ENCODE measurements at places on chromosomes 1 and 21.

- DNase-seq: peak; percentile 3
Measured at GRCh38 chr1:237012788-237013383, 8.6 kb upstream of the MT1HL1 start.

- peak; percentile 73 for DNase-seq
Measured at GRCh38 chr1:84603941-84604830, 29.9 kb upstream of the CTBS start.

GRCh38 chr1:240612811-240613210 is 856 bp upstream of the GREM2 start:
- DNase-seq: peak; percentile 34

- DNase-seq: no peak
Measured at GRCh38 chr1:50701706-50702317, 258.3 kb downstream of the FAF1 start.

- DNase-seq: no peak
Measured at GRCh38 chr1:225366552-225366951, 61.3 kb downstream of the LBR start.

DNA sequence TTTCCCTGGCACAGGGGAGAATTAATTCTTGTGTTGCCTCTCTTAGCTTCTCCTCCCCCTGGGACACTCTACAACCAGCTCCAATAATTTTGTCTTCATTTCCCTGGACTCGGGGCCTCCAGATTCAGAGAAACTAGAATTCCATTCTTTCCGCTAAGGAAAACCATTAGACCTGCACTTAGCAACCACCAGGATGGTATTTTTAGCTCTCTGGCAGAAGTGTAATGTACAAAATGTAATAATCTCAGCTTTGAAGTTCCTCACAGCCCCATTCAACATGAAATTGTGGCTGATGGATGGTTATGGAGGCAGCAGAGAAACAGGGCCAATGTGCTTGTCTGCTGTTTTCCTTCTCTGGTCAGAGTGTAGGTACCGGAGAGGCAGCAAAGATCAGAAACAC is 113.8 kb downstream of the KCND3 start:
- DNase-seq: no peak

- DNase-seq: peak; percentile 86
Measured at GRCh38 chr21:46661211-46661625, 25.7 kb downstream of the PRMT2 start.

DNA sequence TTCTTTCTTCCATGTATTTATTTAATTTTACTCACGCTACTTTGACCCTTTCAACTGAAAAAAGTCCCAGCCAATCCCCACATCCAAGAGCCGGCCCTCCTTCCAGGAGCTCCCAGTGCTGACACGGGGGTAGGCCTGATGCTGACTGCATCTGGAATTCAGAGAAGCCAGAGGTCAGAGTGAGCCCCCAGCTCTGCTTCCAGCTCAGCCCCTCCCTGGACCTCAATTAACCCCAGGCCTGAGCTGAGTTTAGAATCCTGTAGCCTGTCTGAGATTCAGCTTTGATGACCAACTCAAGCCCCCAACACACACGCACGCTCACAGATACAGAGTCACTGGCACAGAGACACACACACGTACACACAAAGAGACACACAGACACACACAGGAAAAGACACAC is 247.9 kb downstream of the NPHP4 start:
- no peak for DNase-seq

DNA sequence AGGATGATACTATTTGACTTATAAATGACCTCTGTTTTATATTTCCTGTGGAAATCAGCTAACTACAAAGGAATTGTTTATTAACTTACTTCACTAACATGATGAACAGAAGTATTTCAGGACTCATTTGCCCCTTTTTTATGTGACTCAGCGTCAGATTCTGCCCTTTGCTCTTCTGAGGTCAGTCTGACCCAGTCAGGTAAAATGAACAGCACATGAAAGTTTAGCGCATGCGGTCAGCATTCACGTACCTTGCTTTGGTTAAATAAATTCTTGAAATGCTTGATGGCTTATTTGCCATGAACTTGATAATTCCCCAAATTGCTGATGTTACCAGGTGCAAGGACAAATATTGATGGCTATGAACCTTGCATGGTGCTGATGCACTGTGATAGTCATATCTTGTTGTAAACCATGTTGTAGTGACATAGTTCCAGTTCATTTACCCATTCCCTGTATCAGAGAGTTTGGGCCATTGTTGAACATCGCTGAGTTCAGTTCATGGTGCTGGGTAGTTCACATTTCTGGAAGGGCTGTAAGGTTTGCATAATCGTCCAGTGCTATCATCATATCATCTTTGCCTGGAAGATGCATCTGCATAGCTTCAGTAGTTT is 133.4 kb downstream of the NFIA start:
- no peak for DNase-seq

DNA sequence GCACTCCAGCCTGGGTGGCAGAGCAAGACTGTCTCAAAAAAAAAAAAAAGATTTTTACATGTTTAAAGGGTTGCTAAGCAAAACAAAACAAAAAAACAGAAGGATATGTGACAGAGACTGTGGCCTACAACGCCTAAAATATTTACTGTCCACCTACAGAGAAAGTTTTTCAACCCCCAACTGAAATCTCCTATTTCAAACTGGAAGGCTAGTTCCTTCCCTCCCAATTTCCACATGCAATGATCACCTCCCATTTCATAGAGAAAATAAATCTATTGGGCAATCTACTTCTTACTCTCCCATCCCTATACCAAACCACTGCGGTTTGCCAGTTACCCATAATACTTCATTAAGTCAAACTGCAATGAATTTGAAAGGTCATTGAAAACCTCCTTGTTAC is 74.2 kb downstream of the ST3GAL3 start:
- no peak for DNase-seq

DNA sequence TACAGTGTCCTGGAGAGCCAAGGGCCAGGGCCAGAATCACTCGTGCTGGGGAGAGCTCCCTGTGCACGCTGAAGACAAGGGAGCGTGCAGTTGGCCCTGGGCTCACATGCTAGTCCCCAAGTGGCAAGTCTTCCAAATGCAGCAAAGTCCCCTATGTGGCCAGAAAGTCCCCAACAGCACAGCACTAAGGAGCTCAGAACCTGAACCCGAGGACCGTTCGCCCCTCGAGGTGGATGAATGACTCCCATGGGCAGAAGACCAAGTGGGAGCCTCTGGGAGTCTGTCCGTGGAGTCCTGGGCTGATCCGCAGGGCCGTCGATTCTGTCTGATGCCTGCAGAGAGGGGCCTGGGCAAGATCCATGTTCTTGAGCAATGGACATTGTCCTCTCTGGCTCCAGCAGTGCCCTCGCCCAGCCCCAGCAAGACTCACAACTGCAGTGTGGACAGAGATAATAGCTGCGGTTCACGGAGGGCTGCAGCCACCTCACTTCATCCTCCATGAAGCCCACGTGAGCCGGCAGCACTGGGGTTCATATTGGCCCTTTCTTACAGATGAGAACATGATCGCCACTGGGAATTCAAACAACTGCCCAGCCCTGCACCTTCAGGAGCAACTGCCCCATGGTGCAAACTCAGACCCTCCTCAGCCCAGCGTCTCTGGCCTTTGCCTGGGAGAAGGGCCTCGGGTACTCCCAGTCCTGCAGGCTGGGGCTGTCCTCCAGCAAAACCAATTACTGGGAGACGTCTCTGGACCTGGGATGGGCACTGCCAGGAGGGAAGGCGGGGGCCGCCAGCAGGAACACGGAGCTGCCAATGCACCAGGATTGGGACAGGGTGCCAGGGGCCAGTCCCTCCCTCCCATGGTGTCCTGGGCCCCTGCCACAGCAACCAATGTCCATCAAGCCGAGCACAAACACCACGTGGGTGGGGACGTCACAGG is 243.7 kb downstream of the NPHP4 start:
- DNase-seq: no peak

GRCh38 chr1:6695868-6696267 is 5.7 kb downstream of the DNAJC11 start:
- no peak for DNase-seq

DNA sequence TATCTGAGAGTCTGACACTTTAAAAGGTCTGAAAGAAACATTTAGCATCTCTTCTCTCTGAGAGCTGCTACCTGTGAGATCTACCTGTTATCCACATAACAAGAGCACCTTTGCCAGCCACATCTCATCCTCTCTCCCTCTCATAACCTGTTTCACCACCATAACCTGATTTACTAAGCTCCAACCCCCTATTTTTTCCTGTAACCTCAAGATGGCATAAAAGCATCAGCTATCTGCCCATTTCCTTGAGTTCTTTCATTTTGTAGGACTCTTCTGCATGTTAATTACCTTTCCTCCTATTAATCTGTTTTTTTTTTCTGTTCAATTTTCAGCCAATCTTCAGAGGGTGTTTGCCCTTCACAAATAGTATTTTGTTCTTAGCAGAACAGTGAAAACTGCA is 136.5 kb upstream of the KCNK1 start:
- no peak for DNase-seq

DNA sequence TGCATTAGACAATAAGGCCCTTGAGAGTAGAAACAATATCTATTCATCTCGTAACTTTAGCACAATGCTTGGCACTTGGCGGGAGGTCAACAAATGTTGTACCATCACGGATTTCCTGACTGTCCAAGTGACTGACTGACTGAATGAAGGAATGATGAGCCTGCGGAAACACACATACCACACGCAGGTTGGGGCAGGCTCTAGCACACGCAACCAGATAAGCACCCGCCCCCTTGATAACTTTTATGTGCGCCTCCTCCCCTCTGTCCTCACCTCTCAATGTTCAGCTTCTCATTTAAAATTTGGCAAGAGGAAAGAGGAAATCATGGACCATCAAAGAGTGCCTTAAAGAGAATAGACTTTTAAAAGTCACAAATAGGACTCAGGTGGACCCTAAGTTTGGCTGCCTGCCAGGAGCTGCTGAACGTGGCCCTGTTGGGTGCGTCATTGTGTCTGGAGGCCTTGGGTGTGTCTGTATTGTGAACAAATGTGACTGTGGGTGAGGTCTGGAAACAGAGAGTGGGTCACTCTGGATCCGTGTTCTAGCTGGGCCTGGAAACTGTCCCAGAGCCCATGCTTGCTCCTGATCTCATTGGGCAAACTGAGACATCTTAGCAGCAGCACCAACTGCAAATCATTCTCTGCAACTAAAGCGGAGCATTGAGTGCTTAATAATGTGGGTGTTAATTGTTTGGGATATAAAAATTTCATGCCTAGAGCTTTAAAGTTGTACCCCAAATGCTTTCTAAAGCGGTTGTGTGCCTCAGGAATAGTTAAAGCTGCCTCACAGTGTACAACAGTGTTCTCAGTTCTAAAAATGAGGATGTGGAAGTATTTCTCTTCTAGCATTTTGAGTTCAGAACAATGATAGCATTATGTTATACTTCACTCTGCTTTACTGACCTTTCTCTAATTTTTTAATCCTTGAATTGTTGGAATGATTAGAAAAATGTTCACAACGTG is 47.6 kb upstream of the ABCG1 start:
- no peak for DNase-seq

- DNase-seq: no peak
Measured at GRCh38 chr1:6965083-6965934, 180.1 kb downstream of the CAMTA1 start.

DNA sequence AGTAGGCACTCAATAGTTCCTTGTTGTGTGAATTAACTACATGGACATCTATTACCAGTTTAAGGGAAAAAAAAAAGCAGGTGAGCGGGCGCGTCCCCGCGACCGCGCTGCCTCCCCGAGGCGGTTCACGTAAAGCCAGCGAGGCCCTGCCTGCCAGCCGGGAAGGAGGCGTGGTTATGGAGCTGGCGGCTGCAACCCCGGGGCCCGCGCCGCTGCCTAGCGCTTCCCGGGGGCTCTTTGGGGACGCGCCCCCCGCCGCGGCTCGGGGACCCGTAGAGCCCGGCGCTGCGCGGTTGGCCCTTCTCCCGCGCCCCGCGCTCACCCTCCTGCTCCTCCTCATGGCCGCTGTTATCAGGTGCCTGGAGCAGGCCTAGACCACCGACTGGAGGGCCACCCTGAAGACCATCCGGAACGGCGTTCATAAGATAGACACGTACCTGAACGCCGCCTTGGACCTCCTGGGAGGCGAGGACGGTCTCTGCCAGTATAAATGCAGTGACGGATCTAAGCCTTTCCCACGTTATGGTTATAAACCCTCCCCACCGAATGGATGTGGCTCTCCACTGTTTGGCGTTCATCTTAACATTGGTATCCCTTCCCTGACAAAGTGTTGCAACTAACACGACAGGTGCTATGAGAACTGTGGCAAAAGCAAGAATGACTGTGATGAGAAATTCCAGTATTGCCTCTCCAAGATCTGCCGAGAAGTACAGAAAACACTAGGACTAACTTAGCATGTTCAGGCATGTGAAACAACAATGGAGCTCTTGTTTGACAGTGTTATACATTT is 2.6 kb upstream of the CC2D1B start:
- DNase-seq: peak; percentile 43

DNA sequence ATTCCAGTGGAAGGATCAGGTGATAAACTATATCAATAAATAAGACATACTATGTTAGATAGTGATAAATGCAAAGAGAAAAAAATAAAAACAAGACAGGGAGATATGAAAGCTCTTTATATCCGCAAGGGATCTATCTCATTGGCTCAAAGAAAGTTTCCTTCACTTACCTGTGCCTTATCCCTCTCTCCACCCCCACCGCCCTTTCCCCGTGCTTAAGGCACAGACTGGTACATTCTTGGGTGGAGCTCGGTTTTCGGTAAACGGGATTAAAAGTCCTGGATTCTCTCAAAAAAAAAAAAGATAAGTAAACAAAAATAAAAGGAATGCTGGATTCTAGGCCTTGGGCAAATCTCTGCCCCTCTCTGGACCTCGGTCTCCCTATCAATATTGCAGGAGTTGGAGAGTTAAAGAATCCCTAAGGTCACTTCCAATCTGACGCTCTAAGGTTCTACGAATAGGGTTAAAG is 593 bp upstream of the DNAJC16 start:
- DNase-seq: no peak

DNA sequence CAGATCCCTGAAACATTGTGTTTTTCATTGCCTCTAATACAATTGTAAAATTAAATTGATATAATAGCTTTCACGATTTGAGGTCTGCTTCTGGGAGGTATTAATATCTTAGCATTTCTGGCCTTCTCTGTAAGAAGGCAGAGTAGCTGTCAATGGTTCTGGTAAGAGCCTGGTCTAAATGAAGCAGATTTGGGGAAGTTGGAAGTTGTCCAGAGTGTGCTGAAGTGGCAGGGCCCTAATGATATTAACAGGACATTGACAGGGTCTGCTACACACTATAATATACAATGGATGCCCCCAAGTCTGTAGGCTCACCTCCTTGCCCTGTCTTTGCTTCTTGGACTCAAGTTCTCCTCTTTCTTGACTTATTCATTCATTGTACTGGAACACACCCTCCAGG is 99.5 kb downstream of the C4BPA start:
- no peak for DNase-seq

DNA sequence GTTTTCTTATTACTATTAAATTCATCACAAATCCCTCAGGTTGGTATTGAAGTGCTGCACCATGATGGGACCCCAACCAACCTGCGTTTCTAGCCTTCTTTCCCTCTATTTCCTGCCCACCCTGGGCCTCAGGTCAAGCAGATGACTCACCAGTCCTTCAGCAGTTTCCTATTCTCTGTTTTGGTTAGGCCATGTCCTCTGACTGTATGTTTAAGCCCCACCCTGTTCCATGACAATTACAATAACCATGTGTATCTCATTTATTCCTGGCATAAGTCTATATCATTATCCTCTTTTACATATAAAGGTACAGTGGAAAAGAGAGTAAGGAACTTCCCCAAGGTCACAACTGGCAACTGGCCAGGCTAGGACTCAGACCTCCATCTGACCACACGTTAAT is 5.3 kb upstream of the FAM78B start:
- DNase-seq: no peak

- no peak for DNase-seq
Measured at GRCh38 chr21:25742900-25743299, 8.1 kb downstream of the GABPA start.

Data from fibroblast of skin of right biceps (primary cell).